ENCODE measurements at places on chromosomes 2 and 18.

DNA sequence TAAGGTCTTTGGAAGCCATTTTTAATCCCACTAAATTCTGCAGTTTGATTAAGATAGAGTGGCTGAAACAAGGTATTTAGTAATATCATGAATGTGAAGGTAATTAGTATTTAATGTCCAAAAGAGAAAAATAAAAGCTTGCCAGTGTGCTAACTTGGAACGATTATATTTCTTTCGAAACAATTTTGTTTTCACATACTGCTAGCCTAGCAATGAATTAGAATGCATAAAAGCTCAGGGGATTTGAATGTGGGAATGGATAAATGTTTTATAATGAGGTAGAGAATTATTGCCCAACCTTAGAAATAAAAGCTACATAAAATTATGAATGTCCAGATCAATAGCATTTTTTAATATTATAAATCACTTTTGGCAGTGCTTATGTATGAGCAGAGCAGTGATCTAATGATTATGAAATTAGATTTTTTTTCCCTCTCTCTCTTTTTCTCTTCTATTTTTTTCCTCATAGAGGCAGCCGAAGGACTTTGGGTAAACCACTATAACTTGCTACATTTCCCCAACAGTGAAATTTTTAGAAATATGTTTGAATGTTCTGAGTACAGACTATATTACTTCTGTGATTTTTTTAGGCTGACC lies 75.5 kb downstream of the PLCL1 start:
- no peak for DNase-seq

DNA sequence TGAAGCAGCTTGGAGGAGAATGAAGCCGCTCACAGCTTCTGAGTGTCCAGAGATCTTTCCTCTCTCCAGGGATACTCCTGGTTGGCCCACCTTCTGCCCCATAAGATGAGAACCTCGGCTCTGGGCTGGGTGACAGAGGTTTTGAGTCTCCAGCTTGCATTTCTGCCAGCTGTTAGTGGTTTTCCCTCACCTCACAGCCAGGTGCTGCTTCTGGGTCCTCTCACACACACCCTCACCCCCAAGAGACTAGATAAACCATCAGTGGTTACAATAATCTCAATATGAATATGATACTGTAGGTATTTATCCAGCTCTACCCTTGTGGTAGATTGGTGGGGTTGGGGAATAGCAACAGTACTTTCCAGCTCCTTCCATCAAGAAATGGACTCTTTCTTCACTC lies 161.7 kb upstream of the SIX3 start:
- DNase-seq = no peak

- peak; percentile 26 for DNase-seq
These were observed 35.0 kb upstream of the CYP27C1 start for GRCh38 chr2:127255146-127255545.

GRCh38 chr18:52465391-52465790 lies 125.4 kb downstream of the DCC start:
- no peak for DNase-seq

- no peak for DNase-seq
These were observed 6.0 kb downstream of the NEMP2 start for GRCh38 chr2:190528521-190529001.

DNA sequence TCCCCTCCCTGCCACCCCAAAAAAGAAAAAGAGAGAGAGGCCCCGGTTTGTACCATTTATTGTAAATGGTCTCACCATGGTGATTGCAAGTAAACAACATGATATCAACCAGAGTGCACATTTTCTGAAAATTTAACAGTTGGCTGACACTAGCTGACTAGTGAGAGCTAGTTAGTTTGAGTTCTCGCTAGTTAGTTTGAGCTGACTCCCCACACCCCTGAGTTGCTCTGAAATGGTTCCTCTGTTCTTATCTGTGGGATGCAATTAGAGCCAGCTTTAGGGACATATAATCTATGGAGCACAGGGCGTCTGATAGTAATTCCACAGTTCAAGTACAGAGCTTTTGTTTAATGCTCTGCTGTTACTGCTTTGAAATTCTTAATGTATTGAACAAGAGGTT lies 13.1 kb downstream of the CASP10 start:
- DNase-seq = no peak

- no peak for DNase-seq
These were observed 148.1 kb upstream of the PID1 start for GRCh38 chr2:229419158-229419557.

- no peak for DNase-seq
These were observed 37.1 kb downstream of the CENPO start for GRCh38 chr2:24830351-24830750.

GRCh38 chr2:140584471-140584870 lies 1546.3 kb downstream of the LRP1B start:
- DNase-seq = no peak

DNA sequence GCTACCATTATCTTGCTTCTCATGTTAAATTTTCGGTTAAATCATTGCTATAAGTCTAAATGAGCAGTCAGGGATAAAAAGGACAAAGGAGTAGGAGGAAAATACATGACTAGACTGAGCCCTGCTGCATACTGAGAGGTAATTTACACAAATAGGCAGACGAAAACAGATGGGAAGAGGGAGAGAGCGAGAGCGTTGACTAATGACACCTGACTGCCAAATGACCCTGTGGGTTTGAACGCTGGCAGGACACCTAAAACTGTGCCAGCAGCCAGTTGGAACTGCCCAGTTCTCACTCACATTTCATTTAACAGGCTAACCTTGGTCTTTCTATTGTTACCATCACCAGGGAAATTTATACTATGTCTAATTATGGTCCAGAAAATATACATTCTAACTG lies 978.2 kb downstream of the CPS1 start:
- DNase-seq = peak; percentile 24

- DNase-seq = no peak
These were observed 75.3 kb downstream of the MERTK start for GRCh38 chr2:111973701-111974100.

DNA sequence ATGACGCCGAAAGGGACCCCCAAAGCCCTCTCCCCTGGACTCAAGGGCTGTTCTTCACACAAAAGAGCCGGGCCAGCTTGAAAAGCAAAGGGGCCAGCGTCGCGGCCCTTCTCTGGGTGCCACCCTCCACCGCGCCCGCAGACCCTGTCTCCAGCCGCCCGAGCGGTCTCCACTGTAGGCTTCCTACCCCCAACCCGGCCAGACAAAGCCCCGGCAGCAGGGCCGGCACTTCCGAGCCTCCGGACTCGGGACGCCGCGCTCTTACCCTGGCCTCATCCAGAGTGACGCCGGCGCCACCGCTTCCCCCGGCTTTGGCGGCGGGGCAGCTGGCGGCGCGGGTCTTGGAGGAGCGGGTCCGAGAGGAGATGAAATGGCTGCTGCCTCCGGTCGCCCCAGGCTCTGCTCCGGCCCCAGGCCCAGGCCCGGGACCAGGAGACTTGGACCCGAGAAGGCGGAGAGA lies 603 bp downstream of the ATAD2B start:
- no peak for DNase-seq

- DNase-seq = no peak
These were observed 41.8 kb upstream of the GRB14 start for GRCh38 chr2:164662868-164663631.

DNA sequence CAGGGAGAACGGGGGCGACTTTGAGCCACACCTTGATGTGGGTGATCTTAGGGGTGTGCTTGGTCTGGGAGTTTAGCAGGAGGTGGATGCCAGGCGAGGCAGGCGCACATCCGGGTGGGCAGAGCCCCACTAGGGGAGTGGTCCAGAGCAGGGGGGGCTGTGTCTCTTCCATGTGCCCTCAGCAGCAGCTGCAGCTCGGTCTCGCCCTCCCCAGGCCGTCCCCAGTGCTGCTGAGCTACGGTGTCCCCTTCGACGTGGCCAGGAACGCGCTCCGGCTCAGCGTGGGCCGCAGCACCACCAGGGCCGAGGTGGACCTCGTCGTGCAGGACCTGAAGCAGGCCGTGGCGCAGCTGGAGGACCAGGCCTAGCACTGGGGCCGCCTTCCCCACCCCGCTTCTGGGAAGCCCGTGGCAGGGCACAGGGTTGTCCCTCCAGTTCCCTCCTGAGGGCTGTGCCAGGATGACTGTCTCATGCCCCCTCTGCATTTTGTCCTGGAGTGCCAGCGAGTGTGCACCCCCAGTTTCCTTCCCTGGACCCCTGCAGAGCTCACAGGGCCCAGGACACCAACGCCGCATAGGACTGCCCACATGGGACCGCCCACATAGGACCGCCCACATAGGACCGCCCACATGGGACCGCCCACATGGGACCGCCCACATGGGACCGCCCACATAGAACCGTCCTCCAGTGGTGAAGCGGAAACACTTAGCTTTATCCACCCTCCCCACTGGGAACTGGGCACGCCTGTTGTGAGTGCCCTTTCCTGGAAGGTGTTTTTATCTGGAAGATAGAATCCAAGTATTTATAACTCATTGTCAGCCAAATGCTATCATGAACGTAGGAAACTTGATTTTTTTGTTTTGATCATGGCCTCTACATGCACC lies 1.9 kb upstream of the ESPNL start:
- no peak for DNase-seq

DNA sequence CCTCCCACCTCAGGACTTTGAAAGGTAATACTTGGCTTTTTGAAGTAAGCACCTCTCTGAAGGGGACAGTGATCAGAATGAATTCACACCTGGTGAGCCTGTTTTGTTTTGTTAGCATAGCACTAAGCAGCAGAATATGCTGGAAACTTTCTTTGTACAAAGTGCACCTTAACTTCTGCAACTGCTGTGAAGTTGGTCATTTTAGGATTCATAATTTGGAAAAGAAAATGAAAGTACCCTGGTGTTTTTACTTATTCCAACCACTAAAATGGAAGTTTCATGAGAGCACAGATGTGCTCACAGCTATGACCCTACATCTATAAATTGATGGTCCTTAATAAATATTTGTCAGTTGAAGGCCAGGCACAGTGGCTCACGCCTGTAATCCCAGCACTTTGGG lies 257.8 kb upstream of the STON1 start:
- DNase-seq = no peak

DNA sequence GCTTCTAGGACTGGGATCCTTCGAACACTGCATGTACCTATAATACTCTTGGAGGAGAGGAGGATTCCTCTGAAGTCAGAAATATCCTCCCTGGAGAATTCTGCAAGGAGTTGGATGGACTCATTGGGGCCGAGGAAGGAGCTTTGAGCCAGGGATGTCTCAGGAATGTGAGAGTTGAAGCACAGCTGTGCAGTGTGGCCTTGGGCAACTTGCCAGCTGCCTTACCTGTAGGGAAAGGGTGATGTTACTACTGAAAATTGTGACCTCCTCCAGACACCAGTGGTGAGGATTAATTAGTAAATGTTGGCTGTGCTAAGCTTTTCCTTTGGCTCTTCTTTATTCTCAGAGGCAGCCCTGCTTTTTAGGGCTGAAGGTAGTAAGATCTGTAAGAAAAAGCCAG lies 41.4 kb downstream of the FMNL2 start:
- no peak for DNase-seq

DNA sequence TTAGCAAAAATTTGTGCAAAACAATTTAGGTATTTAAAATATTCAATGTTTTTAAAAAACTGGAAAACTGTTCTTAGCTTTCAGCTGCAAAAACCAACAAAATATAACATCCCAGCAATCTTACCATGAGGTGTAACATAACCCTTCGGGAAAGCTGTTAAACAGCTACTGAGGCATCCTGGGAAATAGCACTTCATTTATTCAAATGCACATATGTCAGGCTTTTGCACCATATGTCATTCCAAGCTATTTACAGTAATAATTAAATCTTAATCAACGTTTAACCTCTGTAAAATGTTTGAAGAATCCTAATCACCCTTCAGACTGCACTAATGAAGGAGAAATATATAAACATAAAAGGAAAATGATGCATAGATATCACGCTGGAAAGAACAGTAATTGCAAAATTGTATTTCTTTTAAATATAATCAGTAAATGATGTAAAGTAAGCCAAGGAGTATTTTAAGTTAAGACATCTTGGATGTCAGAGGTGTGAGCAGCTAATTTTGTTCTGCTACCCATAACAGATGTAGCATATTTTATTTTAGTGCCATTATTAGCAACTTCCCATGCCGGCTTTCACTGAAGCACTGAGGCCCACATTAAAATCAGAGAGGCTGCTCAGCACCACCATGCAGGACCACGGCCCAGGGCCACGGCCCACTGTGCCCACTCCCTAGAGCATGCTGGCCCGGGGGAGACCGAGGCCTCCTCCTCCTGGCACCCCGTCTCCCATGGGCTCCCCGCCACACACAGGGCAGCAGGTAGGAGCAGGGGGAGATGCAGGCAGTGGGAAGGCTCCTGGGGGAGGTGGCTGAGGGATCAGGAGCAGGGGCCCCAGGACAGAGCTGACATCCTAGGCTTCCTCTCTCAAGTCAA lies 30.9 kb downstream of the EMX1 start:
- no peak for DNase-seq

DNA sequence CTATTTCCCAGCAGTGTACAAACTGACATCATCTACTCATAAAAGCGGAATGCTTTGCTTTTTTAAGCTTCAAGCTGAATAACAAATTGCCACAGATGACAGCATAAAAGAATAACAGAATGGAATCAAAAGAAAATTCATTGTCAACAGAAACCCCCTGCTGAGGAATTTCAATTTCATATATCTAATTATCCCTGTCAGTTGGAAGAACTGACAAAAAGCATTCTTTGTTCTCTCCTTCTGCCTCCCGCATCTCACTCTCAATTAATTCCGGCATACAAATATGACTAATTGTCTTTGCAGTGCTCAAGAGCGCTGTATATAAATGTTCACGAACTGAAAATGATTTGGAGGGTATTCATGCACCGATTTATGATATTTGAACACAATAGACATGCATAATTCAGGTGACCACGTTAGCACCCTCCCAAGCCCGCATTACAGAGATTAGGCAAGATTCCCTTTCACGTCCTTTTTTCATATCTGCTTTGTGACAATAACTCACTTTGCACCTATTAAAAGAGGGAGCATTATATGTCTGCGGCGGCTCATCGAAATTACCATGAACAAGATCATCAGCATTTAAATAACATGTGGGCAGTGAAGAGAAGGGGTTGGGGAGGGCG lies 277.7 kb upstream of the SALL3 start:
- no peak for DNase-seq

GRCh38 chr18:57784034-57784800 lies 18.9 kb downstream of the ATP8B1 start:
- DNase-seq = no peak

GRCh38 chr2:212928681-212929080 lies 222.7 kb downstream of the IKZF2 start:
- no peak for DNase-seq

GRCh38 chr18:51195086-51195450 lies 2.4 kb downstream of the MEX3C start:
- DNase-seq = no peak

GRCh38 chr18:67608191-67608590 lies 91.7 kb upstream of the DSEL start:
- no peak for DNase-seq

GRCh38 chr2:74391209-74391579 lies 11.1 kb upstream of the DCTN1 start:
- DNase-seq = no peak

DNA sequence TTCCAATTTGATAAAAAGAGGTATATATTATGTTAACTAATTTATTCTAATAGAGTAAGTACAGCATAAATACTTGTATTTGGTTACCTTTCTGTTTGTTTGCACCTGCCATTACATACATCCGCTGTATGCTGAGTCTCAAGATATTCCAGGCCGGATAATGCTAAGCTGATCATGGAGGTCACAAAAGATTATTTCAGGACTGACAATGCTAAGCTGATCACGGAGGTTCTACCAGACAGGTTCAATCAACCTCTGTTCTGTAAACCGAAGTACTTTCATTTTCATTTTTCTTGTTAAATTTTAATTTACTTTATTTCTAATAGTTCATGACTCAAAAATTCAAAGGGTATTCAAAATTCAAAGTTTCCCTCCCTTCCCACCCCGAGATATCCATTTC lies 31.1 kb downstream of the PNO1 start:
- DNase-seq = no peak
